ENCODE measurements at places on chromosomes 2 and 18.

- no peak for DNase-seq
These were observed 37.1 kb downstream of the RAMP1 start for GRCh38 chr2:237896507-237896892.

GRCh38 chr2:155842103-155842502 lies 490.4 kb downstream of the NR4A2 start:
- no peak for DNase-seq

GRCh38 chr2:28895189-28895893 lies 874 bp downstream of the WDR43 start:
- DNase-seq: peak; percentile 72

DNA sequence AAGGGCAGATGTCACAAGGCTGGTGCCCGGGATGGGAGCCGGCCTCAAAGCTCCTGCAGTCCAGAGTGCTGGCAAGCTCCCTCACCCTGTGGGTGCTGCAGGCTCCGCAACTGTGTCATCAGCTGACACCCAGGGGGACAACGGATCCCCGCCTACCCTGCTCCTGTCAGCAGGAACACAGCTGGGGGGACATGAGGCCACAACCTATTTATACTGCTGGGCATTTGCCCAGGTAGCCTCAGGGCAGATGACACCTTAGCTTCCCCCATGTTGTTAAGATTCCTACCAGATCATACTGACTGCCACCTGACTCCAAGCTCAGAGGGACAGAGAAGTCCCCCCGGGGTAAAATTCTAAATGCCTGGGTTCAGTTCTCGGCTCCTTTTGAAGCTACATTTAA lies 1.2 kb downstream of the ANKRD23 start:
- no peak for DNase-seq

- no peak for DNase-seq
These were observed 132.0 kb downstream of the NDUFA10 start for GRCh38 chr2:239893236-239893515.

GRCh38 chr2:168686452-168687191 lies 115.8 kb upstream of the NOSTRIN start:
- peak; percentile 42 for DNase-seq

DNA sequence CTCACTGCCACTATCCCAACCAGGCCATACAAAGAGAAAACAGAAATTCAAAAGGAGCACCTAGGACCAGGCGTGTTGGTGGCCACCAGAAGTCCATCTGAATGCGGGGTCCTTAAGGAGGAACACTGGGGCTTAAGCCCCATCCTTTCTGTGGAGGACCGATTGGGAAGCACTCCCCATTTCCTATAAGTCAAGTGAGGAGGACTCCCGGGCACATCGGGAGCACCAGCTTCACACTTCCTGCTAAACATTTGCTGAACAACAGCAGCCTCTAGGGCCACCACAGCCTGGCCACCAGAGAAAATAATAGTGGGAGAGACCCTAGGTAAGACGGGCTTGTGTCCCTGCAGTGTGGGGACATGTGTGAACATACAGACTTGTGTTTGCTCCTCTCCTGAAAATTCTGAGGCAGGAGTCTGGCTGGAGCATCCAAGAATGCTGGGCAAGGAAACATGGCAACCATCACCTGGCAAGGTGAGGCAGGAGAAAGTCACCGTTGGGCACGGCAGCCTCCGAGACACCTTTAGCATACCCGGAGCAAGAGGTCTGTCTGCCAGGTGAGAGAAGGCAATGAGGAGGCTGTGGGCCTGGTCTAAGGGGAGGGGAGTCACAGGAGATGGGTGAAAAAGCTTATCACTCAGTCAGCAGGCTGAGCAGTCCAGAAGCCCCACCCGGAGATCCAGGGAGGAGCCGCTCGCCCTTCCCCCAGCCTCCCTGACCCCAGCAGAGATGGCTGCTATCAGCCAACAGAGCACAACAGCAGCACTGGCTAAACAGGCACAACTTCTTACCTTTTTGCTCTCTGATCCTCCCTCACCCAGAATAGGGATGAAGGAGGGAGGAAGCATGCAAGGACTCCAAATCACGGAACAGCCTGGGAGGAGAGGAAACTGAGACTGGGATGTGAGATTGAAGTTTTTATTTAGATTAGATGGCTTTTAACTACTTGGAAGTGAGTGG lies 282.3 kb downstream of the EIPR1 start:
- DNase-seq: peak; percentile 72

DNA sequence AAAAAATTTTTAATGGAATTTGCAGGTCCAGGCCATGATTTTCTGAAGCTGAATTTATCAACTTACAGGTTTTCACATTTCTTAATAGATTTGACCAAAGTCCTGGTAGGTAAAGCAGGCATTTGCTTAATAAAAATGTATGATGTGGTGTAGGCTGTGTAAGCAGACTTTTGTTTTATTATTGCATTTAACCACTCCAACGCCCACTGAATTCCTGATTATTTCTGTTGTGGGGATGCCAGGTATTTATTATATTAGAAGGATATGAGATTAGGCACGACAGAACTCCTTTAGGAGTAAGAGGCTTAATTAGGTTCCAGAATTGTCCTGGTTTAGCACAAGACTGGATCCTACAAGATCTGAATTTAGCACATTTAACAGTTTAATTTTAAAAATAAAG lies 111.1 kb downstream of the ADCYAP1 start:
- DNase-seq: no peak

GRCh38 chr2:238528953-238529781 lies 102.4 kb downstream of the ASB1 start:
- no peak for DNase-seq

- peak; percentile 80 for DNase-seq
These were observed 13.2 kb downstream of the ZNF804A start for GRCh38 chr2:184611361-184612085.

DNA sequence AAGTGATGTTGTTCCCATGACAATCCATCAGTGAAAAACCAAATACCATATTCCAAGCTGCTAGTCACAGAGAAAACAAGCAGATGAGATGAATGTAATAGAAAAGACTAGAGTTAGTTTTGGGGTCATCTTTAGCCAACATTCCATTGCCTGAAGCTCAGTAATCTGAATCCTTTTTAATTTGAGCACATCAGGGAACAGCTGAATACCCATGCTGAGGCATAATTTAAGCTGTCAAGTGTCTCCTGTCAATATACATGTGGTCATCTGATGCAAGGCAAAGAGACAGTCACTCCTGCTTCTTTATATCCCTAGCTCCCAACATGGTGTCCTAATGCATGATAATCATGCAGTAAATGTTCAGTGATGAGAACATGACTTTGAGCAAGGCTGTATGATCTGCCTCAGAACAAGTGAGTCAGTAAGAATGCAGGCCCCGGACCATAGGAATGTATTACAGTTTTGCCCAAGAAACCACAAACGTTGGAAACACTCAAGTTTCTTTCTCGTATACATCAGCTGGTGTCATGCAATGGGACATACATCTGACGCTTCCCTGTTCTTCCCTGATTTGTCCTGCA lies 48.0 kb downstream of the CDK15 start:
- no peak for DNase-seq

GRCh38 chr2:36562973-36563532 lies 34.9 kb downstream of the FEZ2 start:
- peak; percentile 28 for DNase-seq

- no peak for DNase-seq
These were observed 321.5 kb upstream of the PKDCC start for GRCh38 chr2:41726364-41726763.

DNA sequence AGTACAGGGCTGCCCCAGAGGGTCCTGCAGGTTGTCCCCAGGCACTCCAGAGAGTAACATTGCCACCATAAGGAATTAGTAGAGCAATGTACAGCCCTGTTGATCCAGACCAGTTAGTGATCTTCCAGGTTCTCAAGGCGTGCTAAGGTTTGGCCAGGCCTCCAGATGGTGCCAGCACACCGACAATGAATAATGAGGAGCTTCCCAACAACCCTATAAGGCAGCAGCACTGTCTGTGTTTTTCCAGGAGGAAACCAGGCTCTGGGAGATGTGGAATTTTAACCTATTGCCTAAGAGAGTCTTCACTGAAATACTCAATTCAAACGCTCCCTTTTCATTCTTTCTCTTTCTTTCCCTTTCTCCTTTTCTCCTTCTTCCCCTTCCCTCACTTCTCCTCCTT lies 122.1 kb downstream of the MGAT5 start:
- DNase-seq: no peak

DNA sequence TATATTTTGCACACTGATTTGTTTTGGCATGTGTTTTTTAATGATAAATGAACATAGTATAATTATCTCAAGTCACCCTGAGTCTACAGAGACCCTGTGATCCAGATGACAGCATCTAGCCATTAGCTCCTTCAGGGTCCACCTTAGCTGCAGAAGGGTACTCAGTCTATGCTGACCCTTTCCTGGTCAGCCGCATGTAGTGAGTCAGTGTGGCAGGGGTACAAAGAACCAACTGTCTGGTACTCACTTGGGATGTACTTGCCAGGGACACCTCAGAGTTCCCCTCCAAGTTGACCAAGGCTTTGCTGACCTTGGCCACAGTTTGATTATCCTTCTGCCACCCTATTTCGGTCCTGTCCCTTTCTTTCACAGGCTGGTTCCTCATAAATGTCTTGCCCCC lies 369.5 kb downstream of the PLCL1 start:
- no peak for DNase-seq

- DNase-seq: no peak
These were observed 45.6 kb upstream of the ODC1 start for GRCh38 chr2:10493634-10494281.

GRCh38 chr2:219284501-219285372 lies 5.6 kb downstream of the DNAJB2 start:
- DNase-seq: no peak

DNA sequence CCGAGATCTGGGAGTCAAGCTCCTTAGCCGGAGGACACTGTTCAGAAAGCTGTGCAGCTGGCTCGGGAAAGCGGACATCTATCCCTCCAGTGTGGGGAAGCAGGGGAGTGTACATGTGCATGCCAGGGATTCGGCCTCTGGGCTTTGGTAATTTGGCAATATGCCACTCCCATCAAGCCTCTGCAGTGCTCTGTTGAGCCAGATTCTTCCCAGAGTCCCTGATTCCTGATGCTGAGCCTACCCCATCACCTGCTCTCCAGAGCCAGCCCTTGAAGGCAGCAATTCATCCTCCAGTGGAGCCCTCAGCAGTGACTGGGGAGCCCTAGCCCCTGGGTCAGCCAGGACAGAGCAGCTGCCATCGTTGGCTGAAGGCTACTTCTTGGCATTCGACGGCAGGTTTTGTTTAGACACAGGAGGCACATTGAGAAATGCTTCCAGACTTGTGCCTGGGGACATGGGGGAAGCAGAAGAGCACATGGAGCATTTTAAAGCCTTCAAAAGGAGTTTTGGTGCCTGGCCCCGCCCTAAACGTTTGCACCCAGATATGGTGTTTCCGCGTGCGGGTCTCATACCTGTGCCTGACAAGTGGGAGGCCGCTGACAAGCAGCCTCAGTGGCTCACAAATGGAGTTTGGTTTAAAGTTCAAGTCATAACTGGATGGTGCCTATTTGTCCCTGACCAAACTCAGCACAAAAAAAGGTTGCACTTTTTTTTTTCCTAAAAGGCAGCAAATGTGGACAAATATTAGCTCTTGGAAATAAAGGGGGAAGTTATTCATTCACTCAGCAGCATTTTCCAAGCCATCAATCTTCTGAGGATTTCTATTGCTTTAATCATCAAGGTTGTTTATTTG lies 272.8 kb downstream of the CYRIA start:
- no peak for DNase-seq

GRCh38 chr2:60424233-60424632 lies 129.2 kb downstream of the BCL11A start:
- no peak for DNase-seq

- peak; percentile 79 for DNase-seq
These were observed 710 bp upstream of the TMSB10 start for GRCh38 chr2:84904717-84905174.

DNA sequence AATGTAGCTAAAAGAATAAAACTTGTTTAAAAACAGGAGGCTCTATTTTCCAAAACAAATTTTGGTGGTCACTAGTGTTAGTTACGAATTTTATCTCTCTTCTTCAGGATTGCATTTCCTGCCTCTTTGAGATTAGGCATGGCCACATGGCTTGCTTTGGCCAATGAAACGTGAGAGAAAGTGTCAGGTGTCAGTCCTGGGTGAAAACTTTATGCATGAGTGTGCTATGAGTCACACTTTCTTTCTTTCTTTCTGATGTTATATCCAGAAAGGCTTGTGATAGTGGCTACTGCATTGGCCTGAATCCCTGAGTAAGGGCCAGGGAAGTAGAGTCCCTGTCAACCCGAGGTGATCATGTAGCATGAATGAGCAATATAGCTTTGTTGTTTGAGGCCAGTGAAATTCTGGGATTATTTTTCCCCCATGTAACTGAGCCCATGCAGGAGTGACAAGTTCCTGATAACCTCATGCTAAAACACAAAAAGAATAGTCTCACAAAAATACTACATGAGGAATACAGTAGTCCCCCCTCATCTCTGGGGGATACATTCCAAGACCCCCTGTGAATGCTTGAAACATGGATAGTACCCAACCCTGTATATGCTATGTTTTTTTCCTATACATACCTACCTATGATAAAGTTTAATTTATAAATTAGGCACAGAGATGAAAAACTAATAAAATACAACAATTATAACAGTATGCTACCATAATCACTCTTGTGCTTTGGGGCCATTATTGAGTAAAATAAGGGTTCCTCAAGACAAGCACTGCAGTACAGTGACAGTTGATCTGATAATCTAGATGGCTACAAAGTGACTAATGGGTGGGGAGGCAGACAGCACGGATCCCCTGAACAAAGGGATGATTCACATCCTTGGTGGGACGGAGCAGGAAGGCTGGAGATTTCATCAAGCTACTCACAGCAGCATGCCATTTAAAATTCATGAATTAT lies 109.5 kb downstream of the CDC42EP3 start:
- peak; percentile 88 for DNase-seq

GRCh38 chr2:126936219-126936723 lies 37.6 kb downstream of the TEX51 start:
- DNase-seq: no peak

- no peak for DNase-seq
These were observed 277.5 kb upstream of the ZSWIM2 start for GRCh38 chr2:187126247-187127005.

DNA sequence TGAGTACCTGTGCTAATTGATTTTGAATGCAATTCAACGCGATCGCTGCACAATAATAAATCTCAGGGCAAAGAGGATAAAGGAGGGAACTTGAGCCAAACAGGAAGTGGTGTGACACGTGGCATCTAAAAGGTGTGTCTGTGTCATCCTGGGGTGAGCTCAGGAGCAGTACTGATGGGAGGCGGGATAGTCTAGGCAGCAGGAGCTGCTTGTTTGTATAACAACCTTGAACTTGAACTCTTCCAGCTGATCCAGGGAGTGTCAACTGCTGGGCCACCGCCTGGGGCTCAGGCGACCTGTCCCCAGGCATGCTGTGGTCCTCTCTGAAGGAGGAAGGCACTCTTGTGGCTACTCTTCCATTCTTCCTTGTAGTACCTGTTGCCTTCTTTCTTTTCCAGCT lies 61.2 kb downstream of the BOD1L2 start:
- DNase-seq: no peak

Measured in hematopoietic multipotent progenitor cell treated with erythropoietin and hydrocortisone succinate and interleukin-3 and kit ligand, for 4 days (in vitro differentiated cells).